ENCODE measurements at places on chromosomes 7 and 10.
A peak's percentile ranks its signal among the peaks of the same experiment; 100 is the strongest.

DNA sequence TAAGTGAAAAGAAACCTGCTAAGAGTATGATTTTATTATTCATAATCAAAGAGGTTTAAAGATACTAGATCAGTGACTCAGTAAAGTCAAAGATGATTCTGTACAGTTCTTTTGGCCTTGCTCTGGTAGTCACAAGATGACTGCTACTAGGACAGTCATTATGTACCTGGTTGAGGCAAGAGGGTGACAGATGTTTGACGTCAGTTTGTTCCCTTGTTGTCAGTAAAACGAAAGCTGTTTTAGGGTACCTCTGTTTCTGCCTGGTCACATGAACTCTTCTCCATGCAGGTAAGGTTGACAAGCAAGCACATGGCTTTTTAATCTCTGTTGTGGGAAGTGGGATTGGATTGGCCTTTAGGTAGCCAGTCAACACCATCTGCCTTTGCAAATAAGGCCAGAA is 308.0 kb downstream of the EXOC4 start:
- no peak for DNase-seq

- no peak for DNase-seq
These were observed 92.4 kb upstream of the LEP start for GRCh38 chr7:128148676-128149075.

DNA sequence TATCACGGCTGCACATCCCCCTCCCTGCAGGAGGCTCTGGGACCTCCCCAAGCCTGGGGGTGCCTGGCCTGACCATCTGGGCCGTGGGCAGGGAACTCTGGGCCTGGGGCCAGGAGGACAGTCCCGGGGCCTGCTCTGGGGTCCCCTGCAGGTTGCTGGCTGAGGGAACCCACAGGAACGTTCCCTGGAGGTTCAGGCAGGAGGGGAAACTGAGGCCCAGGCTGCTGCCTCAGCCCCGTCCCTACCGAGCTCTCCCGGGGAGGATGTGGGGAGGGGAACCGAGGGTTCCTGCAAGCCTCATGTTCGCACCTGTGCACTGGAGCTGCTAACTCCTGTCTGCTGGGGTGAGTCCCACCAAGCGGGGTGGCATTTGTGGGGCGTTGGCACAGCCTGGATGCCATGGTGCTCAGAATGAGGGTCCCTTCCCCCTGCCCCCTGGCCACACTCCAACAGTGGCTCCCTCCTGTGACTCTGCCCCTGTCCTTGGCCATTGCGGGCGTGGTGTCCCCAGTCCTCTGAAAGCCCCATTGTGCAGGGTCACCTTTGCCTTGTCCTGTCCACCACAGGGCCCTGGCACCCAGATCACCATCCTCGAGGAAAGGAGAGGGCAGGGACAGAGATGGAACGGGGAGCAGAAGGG is 9.4 kb downstream of the ELFN1 start:
- DNase-seq: no peak

DNA sequence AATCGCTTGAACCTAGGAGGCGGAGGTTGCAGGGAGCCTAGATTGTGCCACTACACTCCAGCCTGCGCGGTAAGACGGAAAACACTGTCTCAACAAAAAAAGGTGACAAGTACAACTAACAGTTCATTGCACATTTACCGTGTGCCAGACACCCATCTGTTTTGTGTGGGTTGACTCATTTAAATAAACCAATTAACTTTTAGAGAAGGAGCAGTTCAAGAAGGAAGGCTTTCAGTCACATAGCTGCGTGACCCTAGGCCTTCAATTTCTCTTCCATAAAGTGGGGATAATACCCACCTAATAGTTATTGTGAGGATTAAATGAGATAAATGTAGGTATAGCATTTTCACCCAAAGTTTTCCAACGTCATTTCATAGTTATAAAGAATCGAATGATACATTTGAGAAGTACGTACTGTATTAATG is 52.3 kb upstream of the KDM7A start:
- DNase-seq: no peak

- DNase-seq: no peak
These were observed 120.2 kb upstream of the TNS3 start for GRCh38 chr7:47702080-47702479.

DNA sequence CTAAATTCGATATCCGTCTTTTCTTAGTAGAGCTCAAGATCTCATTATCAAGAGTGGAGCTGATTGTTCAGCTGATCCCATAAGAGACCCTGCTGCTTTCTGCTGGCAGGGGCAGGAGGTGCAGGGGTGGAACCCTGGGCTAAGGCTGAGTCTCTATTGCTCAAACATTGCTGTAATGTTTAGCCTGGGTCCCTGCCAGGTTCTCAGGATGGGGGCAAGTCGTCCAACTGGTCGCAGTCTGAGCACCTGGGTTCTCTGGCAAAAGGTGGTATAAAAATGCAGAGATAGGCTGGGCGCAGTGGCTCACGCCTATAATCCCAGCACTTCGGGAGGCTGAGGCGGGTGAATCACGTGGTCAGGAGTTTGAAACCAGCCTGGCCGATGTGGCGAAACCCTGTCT is 62.0 kb upstream of the NRBF2 start:
- DNase-seq: no peak

DNA sequence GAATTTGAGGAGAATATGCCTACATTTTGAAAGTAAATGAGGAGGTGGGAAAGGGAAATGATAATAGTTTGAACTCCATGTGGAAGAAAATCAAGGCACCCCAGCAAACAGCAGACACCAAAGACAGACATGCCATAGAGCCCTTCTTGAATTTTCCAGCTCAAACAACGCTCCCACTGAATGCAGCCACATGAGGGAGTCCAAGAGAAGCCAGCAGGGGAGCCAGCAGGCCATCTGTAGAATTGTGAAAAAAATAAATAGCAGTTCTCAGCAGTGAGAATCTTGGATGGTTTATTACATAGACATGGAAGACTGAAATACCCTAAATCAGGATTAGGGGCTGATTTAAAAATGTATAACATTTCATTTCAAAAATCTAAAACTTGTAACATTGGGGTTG is 1567.3 kb upstream of the LRRTM3 start:
- no peak for DNase-seq

DNA sequence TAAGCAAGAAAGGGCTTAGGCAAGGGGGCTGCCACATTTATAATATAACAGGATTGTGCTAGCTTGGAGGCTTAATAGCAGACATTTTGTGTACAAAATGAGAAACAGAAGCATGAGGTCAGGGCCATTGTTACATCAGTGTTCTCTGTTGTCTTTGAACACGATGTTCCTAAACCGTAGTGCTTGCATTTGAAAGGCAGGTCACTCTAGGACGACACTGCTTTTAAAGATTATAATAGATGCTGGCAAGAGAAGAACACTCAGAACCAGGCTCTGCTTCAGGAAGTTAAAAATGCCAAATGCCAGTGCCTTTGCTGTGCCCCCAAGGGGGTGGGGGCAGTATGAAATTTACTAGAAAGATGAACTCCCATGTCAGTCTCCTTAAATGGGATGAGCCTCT is 91.1 kb downstream of the SORCS3 start:
- no peak for DNase-seq

GRCh38 chr10:68938117-68938516 is 17.9 kb upstream of the DDX21 start:
- DNase-seq: no peak

- peak; percentile 26 for DNase-seq
These were observed 5.0 kb upstream of the PAXIP1 start for GRCh38 chr7:155007947-155008346.

DNA sequence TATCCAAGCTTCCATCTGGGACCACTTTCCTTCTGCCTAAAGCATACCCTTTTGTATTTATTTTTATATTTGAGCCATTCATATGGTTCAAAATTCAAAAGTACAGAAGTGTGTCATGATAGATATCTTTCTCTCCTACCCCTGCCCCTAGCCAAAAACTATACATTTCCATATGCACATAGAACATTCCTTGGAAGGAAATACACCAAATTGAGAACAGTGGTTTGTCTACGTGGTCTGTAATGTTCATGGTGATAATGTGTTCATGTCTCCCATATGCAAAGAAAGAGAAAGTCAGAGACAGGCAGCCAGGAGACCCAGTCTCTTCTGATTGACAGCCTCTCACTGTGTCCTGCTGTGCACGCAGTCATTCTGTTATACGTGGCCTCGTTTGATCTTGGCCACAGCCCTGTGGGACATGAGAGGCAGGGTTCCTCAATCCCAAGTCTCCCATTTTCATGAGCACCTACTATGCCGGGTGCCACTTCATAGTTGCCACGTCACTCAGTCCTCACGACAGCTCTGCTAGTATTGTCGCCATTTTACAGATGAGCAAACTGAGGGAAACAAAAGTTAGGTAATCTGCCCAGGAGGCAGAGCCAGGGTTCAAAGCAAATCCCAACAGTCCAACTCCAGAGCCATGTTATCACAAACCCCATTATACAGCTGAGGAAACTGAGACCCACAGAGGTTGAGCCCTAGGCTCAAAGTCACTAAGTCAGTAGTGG is 8.0 kb upstream of the CDH23 start:
- DNase-seq: no peak

DNA sequence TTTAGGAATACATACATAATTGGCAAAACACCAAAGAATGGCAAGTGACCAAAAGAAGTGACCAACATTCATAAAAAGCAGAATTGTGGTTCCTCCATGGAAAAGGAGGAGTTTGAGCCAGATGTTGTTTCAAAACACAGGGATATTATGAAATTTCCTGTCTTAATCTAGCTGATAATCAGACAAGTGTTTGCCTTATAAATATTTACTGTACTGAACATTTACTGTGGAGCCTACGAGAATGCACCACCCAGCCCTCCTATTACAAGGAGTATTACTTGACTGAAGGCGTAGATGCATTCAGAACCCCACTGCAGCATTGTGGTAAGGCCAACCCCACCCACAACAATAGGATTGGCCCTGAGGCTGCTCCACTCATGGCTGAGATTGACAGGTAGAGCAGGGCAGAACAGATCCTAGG is 118.9 kb downstream of the AKR1D1 start:
- no peak for DNase-seq

GRCh38 chr7:5532536-5533335 is 109.1 kb upstream of the TNRC18 start:
- DNase-seq: peak; percentile 80

GRCh38 chr10:103921248-103921647 is 3.3 kb upstream of the STN1 start:
- DNase-seq: no peak

GRCh38 chr7:4067874-4068273 is 614.2 kb upstream of the FOXK1 start:
- DNase-seq: no peak

- DNase-seq: no peak
These were observed 139.9 kb downstream of the CFTR start for GRCh38 chr7:117619681-117620080.

- no peak for DNase-seq
These were observed 19.2 kb upstream of the TNRC18 start for GRCh38 chr7:5442757-5443305.

- DNase-seq: no peak
These were observed 352 bp upstream of the ZNF485 start for GRCh38 chr10:43605850-43606322.

GRCh38 chr7:132182992-132183391 is 393.3 kb downstream of the PLXNA4 start:
- DNase-seq: no peak

DNA sequence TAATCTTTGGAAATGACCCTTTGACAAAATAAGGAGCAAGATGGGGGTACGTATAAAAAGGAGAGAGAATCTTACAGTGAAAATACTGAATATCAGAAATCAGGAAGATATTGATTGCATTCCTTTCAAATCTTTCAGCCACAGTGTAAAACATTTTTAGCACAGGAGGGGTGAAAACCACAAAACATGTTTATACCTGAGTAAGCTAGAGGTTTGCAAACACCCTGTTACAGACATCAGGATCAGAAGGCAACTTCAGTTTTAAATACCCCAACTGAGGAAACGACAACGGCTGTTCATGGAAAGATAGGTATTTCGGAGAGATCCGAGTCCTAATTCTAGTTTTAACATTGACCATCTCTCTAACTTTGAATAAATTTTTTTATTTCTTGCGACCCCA is 69.1 kb upstream of the ITGB1 start:
- DNase-seq: no peak

- no peak for DNase-seq
These were observed 224.6 kb upstream of the NRP1 start for GRCh38 chr10:33559105-33559504.

DNA sequence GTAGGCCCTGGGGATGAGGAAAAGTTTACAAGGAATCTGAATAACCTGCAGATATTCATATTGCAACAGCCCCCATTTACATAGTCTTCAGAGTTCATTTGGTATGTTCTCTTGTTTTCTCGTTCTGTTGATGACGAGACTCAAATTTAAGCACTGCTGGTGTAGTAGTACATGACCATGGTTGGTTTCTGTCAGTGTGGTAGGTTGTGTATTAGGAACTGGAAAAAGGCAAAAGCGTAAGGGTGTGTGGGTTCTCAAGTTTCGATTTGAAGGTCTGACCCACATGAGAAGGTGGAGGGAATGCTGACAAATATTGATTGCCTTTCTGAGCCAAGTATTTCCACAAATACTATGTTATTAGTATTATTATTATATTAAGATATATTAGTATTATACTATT is 151.7 kb downstream of the AUTS2 start:
- DNase-seq: no peak

DNA sequence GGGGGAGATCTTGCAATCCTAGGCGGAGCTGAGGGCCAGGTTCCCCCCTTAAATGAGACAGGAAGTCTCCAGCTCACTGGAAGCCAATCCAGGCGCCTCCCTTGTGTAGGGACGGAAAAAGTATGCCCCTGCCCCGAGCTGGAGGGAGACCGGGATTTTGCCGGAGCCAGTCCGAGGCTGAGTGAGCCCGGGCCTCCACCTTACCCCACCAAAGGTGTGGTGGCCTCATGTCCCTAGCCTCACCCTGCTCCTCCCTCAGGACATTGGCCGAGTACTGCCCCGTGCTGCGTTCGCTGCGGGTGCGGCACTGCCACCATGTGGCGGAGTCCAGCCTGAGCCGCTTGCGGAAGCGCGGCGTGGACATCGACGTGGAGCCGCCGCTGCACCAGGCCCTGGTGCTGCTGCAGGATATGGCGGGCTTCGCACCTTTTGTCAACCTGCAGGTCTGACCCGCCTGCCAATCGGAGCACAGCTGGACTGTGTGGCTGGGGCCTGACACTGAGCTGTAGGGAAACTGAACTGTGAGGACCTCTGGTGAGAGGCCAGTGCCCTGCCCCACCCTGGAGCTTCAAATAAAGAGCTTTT is 2.0 kb downstream of the FBXL15 start:
- peak; percentile 48 for DNase-seq

GRCh38 chr10:12825260-12825849 is 176.2 kb downstream of the CCDC3 start:
- DNase-seq: no peak

Measured in memory B cell (primary cell).